ENCODE measurements at places on chromosomes 2 and 18.
A peak's percentile ranks its signal among the peaks of the same experiment; 100 is the strongest.

GRCh38 chr2:71843391-71843850 is 304.2 kb downstream of the CYP26B1 start:
- DNase-seq: no peak

DNA sequence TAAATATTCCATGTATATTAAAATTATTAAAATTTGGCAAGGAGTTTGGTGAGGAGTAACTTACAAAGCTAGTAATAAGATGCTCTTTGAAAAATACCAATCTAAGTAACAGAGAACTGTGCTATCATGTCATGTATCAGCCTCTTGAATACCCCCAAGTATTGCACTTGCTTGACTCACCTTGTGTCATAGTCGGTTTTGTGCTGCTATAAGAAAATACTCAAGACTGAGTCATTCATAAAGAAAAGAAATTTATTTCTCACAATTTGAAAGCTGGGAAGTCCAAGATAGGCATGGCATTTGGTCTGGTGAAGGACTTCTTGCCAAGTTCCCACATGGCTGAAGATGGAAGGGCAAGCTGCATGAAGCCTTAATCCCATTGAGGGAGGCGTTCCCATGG is 179.2 kb downstream of the MEMO1 start:
- DNase-seq: no peak

GRCh38 chr2:23549821-23550530 is 165.0 kb downstream of the KLHL29 start:
- DNase-seq: no peak

DNA sequence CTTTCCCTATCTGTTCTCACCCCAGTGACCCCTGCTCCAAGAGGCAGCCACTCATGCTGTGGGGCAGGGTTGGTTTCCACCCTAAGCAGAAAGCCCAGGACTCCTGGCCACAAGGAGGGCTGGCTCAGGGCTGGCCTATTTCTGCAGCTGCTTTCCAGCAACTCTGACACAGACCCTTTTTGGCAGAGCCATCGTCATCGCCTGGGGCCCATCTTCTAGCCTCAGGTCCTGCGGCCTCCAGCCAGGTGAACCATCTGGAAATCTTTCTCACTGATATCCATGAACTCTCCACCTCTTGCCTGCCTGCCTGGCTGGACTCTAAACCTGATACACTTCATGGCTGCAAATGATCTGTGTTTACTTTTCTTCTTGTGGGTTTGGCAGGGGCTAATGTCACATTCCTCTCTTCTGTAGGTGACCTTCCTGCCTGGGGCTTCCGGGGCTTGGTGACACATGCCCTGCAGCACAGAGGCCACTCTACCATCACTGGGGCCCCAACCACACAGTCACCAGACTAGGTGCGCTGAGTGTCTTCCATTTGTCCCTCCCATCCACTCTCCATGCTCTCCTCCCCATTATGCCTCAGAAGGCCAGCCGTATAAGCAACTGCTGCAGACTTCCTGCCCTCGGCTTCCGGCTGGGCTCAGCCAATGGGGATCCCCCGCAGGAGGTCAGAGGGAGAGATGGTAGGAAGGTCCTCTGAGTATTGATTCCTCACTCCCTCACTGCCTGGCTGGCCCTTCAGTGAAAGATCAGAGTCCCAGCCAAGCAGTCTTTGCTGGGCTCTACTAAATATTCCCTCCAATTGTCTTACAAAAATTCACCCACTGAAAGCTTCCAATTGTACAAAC is 9.7 kb upstream of the COPS8 start:
- DNase-seq: no peak

- no peak for DNase-seq
Observed at GRCh38 chr2:215363461-215364156, 51.8 kb downstream of the ATIC start.

- DNase-seq: peak; percentile 72
Observed at GRCh38 chr18:45384137-45384961, 230.9 kb upstream of the SLC14A2 start.

DNA sequence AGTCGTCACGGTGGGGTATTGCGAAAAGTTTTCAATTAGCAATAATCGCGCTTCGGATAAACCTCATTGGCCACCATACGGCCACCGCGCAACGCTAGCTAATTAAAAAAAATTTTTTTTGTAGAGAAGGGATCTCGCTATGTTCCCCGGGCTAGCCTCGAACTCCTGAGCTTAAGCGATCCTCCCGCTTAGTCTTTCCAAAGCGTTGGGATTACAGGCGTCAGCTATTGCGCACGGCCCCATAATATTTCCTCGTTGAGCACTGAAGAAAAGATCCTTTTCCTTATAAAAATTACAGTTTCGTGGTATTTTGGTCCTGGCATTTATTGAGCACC is 759 bp upstream of the ACTR1B start:
- no peak for DNase-seq

DNA sequence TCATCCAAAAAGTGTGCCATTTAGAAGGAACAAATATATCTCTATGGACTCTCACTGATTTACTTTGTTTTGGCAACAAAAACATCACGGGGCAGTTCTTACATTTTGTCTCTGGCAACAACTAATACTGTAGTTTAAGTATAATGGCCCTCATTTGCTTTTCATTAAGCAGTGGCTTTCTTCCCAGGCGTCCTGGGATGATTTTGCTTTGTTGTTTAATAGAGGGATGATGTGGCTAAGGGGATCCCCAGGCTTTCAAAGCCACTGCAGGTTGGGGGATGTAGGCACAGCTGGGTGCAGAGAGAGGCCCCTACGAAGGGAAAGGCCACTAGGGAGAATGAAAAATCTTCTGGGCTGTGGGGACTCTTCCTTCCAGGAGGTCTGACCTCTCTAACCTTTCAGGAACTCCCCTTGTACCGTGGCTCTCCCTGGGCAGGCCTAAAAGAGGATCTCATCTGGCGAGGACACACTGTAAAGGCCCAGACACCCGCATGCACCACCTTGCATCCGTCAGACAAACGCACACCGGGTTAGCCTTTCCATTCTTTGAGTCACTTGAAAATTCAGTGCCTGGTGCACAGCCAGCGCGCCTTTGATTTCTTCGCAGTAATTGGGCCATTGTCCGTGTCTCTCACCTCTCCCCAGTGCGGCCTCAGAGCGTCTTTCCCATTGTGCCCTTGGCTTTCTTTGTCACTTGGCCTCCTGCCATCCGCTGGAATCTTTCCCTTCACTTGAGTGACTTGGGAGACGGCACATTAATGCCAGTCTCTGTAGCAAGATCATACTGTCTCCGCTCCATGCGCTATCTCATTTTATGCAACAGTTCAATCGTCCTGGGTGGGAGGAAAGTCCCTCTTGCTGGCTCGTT is 40.3 kb upstream of the AFF3 start:
- no peak for DNase-seq

DNA sequence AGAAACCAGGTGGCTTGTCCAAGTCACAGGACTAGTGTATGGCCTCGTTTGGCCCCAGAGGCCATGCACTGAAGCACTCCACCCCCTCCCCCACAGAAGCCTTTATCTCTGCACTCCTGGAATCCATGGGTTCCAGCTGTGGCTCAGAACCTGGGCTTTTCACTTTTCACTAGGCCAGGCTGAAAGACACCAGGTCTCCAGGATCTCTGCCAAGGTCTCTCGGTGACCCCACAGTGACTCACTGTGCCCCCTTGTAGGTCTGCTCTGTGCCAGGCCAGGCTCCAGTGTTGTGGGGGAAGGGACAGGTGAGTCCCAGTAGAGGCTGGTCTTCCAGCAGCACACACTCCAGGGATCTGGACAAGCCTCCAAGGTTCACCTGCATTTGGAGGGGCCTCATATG is 31.0 kb upstream of the GLI2 start:
- no peak for DNase-seq

GRCh38 chr2:37635504-37636380 is 35.7 kb downstream of the CDC42EP3 start:
- no peak for DNase-seq

DNA sequence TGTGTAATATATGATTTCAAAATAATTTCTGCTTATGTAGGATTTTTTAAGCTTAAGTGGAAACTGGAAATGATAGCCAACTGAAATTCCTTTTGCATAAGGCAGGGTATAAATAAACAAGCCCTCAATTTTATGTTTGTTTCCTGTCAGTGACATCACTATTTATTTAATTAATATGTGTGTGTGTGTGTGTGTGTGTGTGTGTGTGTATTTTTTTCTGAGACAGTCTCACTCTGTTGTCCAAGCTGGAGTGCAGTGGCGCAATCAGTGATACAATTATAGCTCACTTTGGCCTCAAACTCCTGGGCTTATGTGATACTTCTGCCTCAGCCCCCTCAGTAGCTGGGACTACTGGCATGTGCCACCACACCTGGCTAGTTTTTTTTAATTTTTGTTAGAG is 29.3 kb upstream of the CYP20A1 start:
- no peak for DNase-seq

DNA sequence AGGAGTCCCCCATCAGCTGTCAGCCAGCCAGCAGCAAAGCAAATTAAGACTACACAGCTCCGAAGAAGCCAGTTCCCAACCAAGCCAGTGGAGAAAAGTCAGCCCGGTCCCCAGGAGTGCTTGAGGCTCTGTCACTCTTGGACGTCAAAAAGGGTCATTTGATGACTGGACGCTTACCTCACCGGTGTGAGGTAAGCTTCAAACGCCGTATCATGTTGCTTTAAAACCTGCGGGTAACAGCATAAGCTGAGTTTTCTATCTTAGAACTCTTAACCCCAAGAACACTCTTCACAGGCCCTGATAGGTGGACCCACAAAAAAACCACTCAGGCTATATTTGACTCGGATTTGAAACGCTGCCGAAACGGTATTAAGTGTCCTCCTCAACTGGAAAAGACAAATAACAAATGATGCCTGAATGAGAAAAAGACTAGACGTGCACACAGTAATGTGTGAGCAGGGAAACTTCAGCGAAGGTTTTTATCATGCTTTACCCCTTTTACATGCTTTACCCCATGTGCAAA is 682 bp upstream of the LNPK start:
- peak; percentile 10 for DNase-seq

- no peak for DNase-seq
Observed at GRCh38 chr2:80169811-80170594, 134.5 kb downstream of the LRRTM1 start.

DNA sequence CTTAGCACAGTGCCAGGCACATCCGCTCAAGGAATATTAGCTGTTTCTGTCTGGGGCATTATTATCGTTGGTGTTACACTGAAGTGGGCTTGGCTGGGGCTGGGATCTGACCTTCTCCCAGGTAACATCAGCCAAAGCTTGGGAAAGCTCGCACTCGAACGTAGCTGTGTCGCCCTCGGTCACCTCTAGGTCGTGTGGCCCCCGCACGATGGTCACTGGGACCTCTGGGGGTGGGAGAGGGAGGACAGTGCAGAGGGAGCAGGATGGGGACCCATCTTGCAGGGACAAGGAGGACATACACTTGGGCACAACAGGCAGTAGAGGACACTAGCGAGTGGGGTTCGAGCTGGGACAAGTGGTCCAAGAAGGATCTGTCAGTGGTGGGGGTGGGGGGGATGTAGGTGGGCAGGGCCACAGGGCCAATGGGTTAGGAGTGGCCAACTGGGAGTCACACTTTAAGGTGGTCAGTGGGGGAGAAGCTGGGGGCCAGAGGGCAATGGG is 9.7 kb downstream of the TMEM198 start:
- no peak for DNase-seq

GRCh38 chr18:79597176-79597830 is 82.3 kb upstream of the CTDP1 start:
- no peak for DNase-seq

GRCh38 chr2:3433339-3433699 is 53.8 kb downstream of the TRAPPC12 start:
- no peak for DNase-seq

DNA sequence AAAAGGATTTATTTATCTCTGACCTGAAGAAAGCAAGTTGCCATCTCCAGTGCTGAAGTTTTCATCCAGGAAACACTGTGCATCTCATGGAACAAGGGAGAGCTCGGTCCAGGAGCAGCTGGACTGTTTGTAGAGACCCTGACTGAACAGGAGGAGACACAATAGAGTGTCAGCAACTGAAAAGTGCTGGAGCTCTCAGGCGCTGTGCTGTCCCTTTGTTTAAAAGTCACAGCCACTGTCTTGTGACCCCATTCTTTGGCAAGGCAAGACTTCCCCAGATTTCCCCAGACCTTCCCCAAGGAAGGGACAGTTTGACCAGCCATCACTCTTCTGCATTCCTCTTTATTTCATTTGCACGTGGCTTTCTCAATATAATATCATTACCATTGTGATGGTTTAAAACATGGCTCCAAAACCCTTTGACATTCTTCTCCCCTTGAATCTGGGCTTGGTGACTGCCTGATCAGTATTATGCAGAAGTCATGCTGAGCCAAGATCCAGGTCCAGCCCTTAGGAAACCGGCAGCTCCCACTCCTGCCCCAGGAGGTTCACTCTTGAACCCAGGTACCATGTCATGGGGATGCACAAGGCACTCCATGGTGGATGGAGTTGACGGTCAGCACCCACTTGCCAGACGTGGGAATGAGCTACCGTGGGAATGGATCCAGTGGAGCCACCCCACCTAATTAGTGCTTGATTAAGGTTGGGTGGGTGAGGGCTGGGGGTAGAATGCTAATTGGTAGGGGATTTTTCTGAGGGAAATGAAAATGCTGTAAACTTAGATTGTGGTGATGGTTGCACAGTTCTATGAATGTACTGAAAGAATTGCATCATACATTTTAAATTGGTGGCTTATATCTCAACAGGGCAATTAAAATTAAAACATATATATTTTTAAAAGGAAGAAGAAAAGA is 497.9 kb upstream of the RAB6C start:
- DNase-seq: no peak

DNA sequence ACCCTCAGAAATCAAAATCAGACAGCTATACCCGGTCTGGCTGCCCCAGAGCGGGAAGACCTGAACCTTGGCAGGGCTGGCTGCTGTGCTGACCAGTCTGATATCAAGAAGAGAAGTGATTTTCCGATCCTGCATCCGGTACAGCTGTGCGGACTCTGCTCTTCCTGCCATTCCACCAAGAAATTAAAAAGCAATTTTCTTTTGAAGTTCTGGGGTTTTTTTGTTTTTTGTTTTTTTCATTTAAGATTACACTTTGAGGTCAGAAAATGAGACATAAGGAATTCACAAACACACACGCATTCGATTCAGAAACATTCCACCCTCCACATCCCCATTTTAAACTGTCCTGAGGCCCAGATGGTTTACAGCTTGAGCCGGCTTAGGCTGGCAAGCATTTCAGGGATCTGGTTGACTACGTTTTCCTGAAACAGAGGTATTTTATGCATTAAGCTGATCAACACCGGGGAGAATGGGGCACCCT is 156.5 kb downstream of the COL6A3 start:
- DNase-seq: no peak

- no peak for DNase-seq
Observed at GRCh38 chr2:98826856-98827255, 95.9 kb upstream of the MGAT4A start.

GRCh38 chr2:160720098-160720497 is 226.5 kb upstream of the RBMS1 start:
- no peak for DNase-seq

GRCh38 chr2:46402874-46403273 is 76.5 kb upstream of the TMEM247 start:
- DNase-seq: no peak

- DNase-seq: no peak
Observed at GRCh38 chr2:42843611-42844010, 51.2 kb upstream of the HAAO start.
